ENCODE measurements at places on chromosomes 16 and 17. TPM values are rescaled to one million over a fixed set of nuclear protein-coding genes. Genes with fewer than 3 reads are reported as not detected.

ODAD4 gene
- 0.50 TPM for polyA plus RNA-seq

AOC2 gene
- polyA plus RNA-seq, result 0.09 TPM

SPNS3 gene
- polyA plus RNA-seq, result not detected

PRAC2 gene
- polyA plus RNA-seq, result not detected

ACSM5 gene
- polyA plus RNA-seq, result 0.10 TPM

GPRC5C gene
- polyA plus RNA-seq, result 0.11 TPM

SLFN13 gene
- polyA plus RNA-seq, result 1.3 TPM

KRTAP3-2 gene
- polyA plus RNA-seq, result not detected

NPW gene
- 0.06 TPM for polyA plus RNA-seq

CHST6 gene
- polyA plus RNA-seq, result 0.02 TPM

UNKL gene
- polyA plus RNA-seq, result 4.3 TPM

MYCBPAP gene
- 0.16 TPM for polyA plus RNA-seq

ZNF598 gene
- 18.7 TPM for polyA plus RNA-seq

TMIGD1 gene
- polyA plus RNA-seq, result not detected

RHBDL3 gene
- 0.36 TPM for polyA plus RNA-seq

GLIS2 gene
- polyA plus RNA-seq, result 6.0 TPM

NAGS gene
- 0.95 TPM for polyA plus RNA-seq

KRT28 gene
- not detected for polyA plus RNA-seq

EPOP gene
- polyA plus RNA-seq, result 0.24 TPM

ABCA6 gene
- polyA plus RNA-seq, result 4.2 TPM

RILP gene
- polyA plus RNA-seq, result 6.5 TPM

GCGR gene
- polyA plus RNA-seq, result not detected

IGFALS gene
- polyA plus RNA-seq, result not detected

GPS2 gene
- 65.6 TPM for polyA plus RNA-seq

STX1B gene
- 4.2 TPM for polyA plus RNA-seq

OGFOD1 gene
- 101 TPM for polyA plus RNA-seq

CDYL2 gene
- polyA plus RNA-seq, result 1.1 TPM

PRR35 gene
- not detected for polyA plus RNA-seq

SULT1A1 gene
- polyA plus RNA-seq, result 0.50 TPM

KLHL36 gene
- 26.6 TPM for polyA plus RNA-seq

GUCY2D gene
- not detected for polyA plus RNA-seq

GPR142 gene
- not detected for polyA plus RNA-seq

CDH13 gene
- 40.1 TPM for polyA plus RNA-seq

PLXDC1 gene
- polyA plus RNA-seq, result 5.8 TPM

AANAT gene
- not detected for polyA plus RNA-seq

EMC6 gene
- 20.6 TPM for polyA plus RNA-seq

RNF213 gene
- 36.8 TPM for polyA plus RNA-seq

SLC16A13 gene
- 1.4 TPM for polyA plus RNA-seq

RABEP1 gene
- polyA plus RNA-seq, result 33.6 TPM

NACA2 gene
- polyA plus RNA-seq, result not detected

TM4SF5 gene
- not detected for polyA plus RNA-seq

KLHL10 gene
- 0.33 TPM for polyA plus RNA-seq

GP2 gene
- not detected for polyA plus RNA-seq

WDR45B gene
- polyA plus RNA-seq, result 80.9 TPM

MEIOB gene
- polyA plus RNA-seq, result not detected

ENPP7 gene
- polyA plus RNA-seq, result not detected

TEX19 gene
- not detected for polyA plus RNA-seq

FBXO31 gene
- polyA plus RNA-seq, result 13.5 TPM

SCARF1 gene
- polyA plus RNA-seq, result 0.09 TPM

SLC35G6 gene
- not detected for polyA plus RNA-seq

Measured in fibroblast of lung (primary cell).